Stimulated activated naive CD8-positive, alpha-beta T cell treated with anti-CD3 and anti-CD28 coated beads, Interleukin-15, Interleukin-2, amounts not matched to agents 100 U/mL and 50 U/mL, for 24 hours (primary cell): ENCODE measurements at places on chromosomes 3 and 15.

- no peak for DNase-seq
Measured at GRCh38 chr15:41169781-41170180, 53.7 kb upstream of the INO80 start.

- DNase-seq = peak; percentile 53
Measured at GRCh38 chr15:59372352-59373211, at the start of gene MYO1E. MYO1E (minus strand) TSS chr15:59372871; CDS start chr15:59372500, 371 bp downstream.

GRCh38 chr3:189602471-189602870, 28.7 kb upstream of the TP63 start:
- DNase-seq = no peak

DNA sequence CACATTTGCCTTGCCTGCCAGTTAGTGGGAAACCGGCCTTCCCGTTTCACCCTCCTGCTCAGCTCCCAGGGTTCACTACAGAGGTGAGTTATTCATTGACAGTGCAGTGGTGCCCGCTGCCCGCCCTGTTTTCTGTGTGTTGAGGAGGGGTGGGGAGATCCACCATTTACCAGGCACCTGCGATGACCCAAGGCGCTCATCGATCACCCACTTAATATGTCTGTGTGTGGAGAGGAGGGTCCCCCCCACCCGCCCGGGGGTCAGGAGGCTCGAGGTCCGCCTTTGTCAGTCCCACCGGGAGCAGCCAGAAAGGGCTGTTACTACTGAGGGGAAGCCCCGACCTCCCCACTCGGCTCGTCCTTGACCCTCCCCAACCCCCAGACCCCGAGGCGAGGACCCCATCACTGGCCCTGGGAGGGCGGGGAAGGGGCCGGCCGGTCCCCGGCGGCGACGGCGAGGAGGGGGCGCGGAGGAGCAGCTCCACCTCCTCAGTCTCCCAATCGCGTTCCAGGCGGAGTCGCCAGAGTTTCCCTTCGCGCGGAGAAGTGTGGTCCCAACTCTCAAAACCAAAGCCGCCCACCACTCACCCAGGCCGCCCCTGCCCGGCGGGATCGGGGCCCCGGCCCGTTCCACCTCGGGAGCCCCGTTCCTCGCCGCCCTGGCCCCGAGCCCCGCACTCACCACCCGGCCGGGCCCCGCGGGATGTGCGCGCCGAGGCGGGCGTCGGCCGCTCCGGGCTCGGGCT, 1.1 kb downstream of the PLXNB1 start:
- DNase-seq = no peak

GRCh38 chr15:93028111-93028631, 60.8 kb downstream of the RGMA start:
- DNase-seq = no peak

DNA sequence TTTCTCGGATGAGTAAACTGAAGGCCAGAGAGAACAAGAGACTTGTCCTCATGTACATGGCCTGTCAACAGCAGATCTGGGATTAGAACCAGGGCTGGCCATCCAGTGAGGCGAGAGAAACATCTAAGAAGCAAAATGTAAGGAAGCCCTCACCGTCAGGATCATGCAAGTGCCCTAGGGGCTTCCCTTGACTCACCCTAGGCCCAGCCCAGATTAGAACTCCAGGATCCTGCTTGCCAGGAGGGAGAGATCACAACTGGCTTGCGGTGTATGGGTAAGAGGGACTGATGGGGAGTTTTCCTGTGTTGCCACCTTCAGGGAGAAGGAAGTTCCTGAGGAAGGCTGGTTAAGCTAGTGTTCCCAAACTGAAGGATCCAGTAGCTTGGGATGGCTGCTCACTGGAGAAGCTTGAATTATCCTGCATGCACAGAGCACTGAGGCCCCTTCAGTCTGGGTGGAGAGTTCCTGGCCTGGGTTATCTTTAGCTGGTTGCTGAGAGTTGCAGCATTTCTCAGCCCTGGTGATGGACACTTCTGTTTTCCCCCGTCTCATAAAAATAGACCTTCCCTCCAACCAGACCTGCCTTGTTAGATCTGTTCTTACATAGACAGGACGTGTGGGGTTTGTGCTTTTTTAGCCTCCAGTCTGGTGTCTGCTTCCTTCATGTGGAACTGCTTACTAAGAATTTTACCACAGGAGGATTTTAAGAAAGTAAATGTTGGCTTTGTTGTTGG, 28.2 kb upstream of the XIRP1 start:
- no peak for DNase-seq

DNA sequence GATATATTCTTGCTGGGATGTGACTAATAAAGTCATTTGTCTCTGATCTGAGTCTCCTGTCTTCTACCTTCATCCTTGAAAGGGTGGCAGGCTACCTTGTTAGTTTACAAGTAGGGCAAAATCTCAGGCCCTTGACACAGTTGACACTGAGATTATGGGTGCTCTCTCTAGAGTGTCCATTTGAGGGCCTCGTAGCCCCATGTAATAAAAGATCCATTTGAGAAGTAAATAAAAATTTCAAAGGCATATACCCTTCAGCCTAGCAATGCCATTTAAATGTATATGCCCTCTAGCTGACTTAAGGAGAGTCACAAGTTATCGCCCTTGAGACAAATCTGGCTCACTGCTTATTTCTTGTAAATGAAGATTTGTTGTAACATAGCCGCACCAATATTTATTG, 98.6 kb downstream of the TCF12 start:
- no peak for DNase-seq

DNA sequence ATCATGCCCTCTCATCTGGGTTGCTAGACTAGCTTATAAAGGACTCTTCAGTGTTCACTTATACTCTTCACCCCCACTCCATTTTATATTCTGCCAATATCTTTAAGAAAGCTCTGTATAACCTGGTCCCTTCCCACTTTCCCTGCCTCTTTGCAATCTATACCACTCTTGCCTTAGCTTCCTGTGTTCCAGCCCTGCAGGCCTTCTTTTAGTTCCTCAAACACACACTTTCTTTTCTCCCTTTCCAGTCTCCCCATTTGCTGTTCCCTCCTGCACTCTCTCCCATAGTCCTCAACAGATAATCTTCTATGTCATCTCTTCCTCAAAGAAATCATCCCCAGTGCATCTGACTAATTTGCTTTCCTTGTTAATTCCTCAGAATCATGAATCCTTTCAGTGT, 28.7 kb downstream of the SENP8 start:
- no peak for DNase-seq

DNA sequence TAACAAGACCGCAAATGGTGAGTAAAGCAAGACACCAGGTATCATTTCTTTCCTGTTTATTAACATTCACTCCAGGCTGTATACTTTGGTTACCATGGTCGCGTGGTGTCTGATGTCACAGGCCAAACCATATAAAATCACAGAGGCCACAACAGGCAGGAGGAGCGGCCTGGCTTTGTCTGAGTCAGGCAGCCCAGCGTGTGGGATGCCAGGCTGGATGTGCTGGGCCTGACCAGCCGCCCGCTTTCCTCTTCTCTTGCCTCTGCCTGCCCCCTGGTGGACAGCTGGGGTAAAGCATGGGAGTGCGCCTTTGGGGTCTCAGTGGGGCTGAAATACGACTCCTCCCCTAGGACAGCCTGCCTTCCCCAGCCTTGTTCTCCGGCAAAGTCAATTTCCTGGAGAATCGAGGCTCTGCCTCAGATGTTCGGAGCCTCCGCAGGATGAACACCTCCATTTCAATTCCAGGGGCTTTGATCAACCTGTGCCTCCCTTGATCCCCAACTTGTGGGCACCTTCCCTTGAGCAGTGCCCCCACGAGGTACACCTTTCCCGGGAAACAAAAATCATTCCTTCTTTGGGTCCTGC, 78.2 kb downstream of the CCNL1 start:
- DNase-seq = peak; percentile 95

DNA sequence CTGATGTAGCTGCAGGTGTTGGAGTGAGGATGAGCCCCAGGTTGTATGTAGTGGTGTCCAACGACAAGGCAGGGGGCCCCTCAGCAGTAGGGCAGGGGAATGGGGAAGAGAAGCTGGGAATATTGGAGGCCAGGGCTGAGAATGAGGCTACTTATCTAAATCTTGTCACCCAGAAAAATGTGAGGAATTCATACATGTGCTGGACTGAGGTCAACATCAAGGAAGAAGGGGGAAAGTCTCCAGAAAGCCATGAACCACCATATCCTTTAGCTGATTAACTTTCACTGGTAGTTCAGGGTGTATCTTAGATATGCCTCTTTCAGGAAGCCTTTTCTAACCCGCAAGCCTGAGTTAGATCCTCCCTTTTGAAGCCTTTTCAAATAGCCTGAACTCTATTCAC, 22.6 kb upstream of the FSTL1 start:
- no peak for DNase-seq

GRCh38 chr3:20154928-20155327, 31.1 kb downstream of the SGO1 start:
- DNase-seq = no peak

DNA sequence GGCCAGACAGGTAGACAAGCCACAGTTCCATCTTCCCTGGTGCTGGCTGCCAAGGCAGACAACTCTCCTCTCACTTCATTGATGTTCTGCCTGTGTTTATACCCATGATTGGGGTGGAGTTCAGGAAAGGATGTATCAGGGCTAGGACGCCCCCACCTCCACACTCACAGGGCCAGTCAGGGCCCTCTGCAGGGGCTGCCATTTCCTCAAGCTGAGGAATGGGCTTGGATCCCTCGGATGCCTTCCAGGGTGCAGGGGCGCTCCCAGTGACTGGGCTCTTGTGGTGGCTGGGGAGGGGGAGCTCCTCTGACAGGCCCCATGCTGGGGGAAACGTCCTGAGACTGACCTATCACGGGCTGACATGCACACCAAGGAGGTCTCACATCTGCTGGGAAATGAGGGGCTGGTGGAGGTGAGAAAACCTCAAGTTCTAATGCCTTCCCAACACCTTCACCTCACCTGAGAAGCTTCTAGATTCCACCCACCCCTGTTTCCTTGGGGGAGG, 31.4 kb downstream of the SEMA7A start:
- DNase-seq = peak; percentile 66

GRCh38 chr15:70203981-70204560, 106.4 kb upstream of the TLE3 start:
- DNase-seq = no peak

GRCh38 chr15:43133430-43134156, at the start of gene TMEM62:
TMEM62 (plus strand) TSS chr15:43133586; CDS start chr15:43133803, 217 bp downstream.
- peak; percentile 77 for DNase-seq

GRCh38 chr3:158976966-158977365, 175.1 kb downstream of the MFSD1 start:
- no peak for DNase-seq

GRCh38 chr15:40744815-40745152, 10.3 kb downstream of the RMDN3 start:
- DNase-seq = no peak

DNA sequence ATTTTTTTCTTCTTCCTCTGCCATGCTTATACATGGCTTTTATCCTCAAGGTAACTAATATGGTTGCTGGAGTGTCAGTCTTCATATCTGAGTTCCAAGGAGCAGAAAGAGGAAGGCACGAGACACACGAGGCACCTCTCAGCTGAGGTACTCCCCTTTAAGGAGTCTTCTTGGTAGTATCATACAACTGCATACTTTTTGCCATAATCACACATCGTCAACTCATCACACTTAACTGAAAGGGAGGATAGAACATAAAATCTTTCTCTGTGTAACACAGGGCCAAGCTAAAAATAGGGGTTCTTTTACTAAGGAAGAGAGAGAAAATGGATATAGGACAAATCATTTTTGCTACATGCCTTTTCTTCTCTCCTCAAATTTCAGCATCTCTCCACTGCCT, 104.2 kb downstream of the OXSM start:
- DNase-seq = no peak

DNA sequence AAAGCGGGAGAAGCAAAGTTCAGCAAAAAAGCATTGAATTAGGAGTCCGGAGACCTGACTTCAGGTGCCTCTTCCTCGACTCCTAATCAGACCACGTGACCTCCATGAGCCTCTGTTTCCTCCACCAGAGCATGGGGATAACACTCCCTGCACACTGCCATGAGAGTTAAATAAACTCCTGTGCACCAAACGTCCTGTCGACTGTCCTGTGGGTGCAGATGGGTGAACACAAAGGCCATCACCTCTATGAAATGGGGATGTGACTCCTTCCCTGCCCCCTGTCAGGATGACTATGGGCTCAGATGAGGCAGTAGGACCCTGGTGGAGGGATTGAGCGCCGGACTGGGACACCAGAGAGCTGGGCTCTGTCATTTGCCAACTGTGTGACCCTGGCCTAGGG, 13.5 kb upstream of the TSPAN3 start:
- DNase-seq = no peak

- no peak for DNase-seq
Measured at GRCh38 chr3:128198313-128198712, 45.0 kb downstream of the EEFSEC start.

GRCh38 chr3:186937017-186937875, 6.9 kb downstream of the ST6GAL1 start:
- no peak for DNase-seq

DNA sequence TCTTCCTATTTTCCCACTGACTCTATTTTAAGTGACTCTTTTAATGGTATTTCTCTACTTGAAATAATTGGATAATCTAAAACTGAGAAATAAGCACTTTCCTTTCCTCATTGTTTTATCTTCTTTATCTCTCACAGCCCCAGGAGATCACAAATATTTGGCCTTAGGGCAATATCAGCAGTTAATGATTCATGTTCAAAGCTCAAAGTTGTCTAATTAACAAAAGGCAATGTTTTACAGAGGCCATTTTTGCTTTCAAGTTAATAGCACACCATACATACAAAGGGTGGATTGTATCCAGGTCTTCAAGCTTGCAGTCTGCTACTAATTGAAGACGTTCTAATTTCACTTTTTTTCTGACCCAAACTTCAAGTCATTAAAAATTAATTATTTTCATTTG, 120.1 kb downstream of the LRRN1 start:
- DNase-seq = no peak

DNA sequence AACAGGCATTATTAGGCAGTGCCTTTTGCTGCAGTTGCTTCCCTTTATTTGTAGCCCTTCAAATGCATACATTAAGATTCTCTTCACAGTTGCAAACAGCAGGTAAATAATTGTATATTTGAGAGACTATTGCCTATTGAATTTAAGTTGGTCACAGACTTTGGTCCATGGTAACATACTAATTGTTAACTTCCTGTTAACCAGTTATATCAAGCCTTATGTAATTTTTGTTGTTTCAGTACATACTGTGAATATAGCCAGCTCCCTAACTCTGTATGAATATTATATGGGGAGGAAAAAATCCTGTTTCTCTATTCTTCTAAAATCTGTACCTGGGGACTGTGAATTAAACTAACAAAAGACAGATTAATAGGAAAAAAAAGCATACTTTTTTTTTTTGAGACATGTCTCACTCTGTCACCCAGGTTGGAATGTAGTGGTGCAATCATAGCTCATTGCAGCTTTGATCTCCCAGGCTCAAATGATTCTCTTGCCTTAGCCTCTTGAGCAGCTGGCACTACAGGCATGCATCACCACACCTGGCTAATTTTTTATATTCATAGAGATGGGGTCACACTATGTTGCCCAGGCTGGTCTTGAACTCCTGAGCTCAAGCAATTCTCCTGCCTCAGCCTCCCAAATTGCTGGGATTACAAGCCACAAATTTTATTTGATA, 53.2 kb downstream of the CHL1 start:
- no peak for DNase-seq
